ENCODE measurements at places on chromosomes 12 and 14.
A peak's percentile ranks its signal among the peaks of the same experiment; 100 is the strongest.

GRCh38 chr14:21025371-21026273 lies 761 bp upstream of the NDRG2 start:
- DNase-seq: no peak

GRCh38 chr12:15268927-15269552 lies 47.8 kb upstream of the RERG start:
- DNase-seq: peak; percentile 58

DNA sequence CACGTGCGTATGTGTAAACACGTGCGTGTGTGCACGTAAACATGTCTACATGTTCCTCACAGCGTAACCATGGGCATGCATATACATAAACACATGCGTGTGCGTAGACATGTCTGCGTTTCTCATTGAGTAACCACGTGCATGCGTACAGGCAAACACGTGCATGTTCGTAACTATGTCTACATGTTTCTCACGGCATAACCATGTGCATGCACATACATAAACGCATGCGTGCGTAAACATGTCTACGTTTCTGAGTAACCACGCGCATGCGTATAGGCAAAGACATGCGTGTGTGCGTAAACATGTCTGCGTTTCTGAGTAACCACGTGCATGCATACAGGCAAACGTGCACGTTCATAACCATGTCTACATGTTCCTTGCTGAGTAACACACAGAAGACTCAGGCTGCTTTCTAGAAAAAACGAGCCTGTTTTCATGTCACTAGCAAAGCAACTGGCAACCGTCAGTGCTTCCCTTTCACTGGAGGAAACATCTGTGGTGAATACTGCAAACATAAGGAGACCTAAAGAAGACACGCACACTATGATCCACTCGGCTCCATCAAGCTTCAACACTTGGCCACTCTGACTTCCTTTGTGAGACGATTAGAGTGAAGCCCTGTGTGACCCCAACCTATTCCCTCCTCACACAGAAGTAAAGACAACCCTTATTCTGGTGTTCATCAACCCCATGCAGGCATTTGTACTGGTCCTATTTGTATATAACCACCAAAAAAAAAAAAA lies 28.8 kb downstream of the POLE start:
- no peak for DNase-seq

GRCh38 chr14:89672636-89673511 lies 255.8 kb upstream of the FOXN3 start:
- no peak for DNase-seq

DNA sequence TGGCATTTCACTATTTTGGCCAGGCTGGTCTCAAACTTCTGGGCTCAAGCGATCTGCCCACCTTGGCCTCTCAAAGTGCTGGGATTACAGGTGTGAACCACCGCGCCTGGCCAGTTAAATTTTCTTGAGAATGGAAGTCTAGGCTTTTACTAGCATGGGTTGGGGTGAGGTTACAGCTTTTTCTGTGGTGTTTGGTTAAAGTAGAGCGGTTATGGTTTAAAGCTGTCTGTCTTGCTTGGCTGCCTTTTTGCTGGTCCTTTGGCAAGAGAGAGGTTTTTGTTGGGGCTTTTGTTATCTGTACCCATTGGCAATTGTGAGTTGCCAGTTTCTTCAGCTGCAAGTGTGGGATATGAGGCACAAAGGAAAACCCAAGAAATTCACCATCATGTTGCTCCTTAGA lies 84.1 kb downstream of the BRMS1L start:
- DNase-seq: no peak

DNA sequence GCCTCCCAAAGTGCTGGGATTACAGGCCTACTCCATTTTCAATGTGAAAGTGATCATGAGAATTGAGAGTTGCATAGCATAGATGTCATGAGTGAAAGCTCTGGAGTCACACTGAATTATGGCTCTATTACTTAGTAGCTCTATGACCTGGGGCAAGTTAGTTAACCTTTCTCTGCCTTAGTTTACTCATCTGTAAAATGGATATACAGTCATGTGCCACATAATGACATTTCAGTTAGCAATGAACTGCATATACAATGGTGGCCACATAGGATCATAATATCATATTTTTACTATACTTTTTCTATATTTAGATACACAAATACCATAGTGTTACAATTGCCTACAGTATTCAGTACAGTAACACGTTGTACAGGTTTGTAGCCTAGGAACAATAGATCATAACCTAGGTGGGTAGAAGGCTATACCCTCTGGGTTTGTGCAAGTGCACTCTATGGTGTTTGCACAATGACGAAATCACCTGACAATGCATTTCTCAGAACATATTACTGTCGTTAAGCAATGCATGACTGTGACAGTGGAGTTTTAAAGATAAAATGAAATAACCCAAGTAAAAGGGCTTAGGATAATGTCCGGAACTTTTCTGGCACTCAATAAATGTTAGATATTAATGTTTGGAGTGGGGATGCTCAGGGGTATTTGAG lies 53.1 kb downstream of the ZFYVE26 start:
- no peak for DNase-seq

GRCh38 chr12:47808574-47809365 lies 10.9 kb downstream of the HDAC7 start:
- no peak for DNase-seq

- DNase-seq: no peak
Observed at GRCh38 chr14:42437809-42438208, 831.1 kb downstream of the LRFN5 start.

GRCh38 chr12:103814436-103814835 lies 26.6 kb downstream of the NT5DC3 start:
- DNase-seq: no peak

- DNase-seq: no peak
Observed at GRCh38 chr14:100840286-100841065, 14.6 kb downstream of the MEG3 start.

Measured in astrocyte of the cerebellum (primary cell).